ENCODE measurements at places on chromosomes 13 and 19.
A peak's percentile ranks its signal among the peaks of the same experiment; 100 is the strongest.

- no peak for DNase-seq
Observed at GRCh38 chr19:39507715-39508364, 7.1 kb upstream of the SELENOV start.

DNA sequence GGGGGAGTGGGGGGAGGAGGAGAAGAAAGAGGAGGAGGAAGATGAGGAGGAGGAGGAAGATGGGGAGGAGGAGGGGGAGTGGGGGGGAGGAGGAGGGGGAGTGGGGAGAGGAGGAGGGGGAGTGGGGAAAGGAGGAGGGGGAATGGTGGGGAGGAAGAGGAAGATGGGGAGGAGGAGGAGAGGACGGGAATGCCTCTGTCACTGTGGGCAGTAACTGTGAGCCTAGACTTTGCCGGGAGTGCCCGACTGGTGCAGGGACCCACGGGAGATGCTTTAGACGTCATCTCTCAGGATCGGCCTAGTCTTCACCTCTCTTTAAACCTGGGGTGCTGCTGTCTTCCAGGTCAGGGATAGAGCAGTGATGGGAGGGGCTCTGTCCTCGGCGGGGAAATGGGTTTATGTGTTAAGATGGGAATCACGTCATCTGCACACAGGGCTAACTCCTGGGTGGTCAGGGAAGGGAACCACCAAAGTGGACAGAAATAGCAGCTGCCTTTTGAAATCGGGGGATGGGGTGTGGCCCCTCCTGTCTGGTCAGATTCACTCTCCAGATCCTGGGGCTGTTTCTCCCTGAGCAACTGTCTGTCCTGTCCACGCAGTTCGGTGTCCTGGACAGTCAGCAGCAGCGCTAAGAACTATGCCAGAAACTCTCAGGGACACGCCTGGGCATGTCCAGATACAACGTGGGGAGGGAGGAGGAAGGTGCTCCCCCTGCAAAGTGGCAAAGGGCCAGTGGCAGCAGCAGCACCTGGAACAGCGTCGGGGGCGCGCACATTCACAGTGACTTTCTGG lies 26.9 kb downstream of the GAS6 start:
- no peak for DNase-seq

DNA sequence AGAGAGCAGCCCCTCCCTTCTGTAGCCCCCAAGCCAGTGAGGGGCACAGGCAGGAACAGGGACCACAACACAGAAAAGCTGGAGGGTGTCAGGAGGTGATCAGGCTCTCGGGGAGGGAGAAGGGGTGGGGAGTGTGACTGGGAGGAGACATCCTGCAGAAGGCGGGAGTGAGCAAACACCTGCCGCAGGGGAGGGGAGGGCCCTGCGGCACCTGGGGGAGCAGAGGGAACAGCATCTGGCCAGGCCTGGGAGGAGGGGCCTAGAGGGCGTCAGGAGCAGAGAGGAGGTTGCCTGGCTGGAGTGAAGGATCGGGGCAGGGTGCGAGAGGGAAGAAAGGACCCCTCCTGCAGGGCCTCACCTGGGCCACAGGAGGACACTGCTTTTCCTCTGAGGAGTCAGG lies 4.2 kb downstream of the KLK3 start:
- no peak for DNase-seq

DNA sequence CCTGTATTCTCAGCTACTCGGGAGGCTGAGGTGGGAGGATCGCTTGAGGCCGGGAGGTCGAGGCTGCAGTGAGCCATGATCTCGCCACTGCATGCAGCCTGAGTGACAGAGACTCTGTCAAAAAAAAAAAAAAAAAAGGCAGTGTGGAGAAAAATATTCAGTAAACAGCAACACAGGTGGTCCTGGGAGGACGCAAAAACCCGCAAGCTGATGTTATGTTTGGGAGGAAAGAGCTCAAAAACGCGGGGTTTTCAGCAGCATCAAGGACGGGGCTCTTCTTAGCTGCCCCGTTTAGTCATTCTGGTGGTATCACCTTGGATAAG lies 599 bp upstream of the ZNF784 start:
- DNase-seq = no peak

DNA sequence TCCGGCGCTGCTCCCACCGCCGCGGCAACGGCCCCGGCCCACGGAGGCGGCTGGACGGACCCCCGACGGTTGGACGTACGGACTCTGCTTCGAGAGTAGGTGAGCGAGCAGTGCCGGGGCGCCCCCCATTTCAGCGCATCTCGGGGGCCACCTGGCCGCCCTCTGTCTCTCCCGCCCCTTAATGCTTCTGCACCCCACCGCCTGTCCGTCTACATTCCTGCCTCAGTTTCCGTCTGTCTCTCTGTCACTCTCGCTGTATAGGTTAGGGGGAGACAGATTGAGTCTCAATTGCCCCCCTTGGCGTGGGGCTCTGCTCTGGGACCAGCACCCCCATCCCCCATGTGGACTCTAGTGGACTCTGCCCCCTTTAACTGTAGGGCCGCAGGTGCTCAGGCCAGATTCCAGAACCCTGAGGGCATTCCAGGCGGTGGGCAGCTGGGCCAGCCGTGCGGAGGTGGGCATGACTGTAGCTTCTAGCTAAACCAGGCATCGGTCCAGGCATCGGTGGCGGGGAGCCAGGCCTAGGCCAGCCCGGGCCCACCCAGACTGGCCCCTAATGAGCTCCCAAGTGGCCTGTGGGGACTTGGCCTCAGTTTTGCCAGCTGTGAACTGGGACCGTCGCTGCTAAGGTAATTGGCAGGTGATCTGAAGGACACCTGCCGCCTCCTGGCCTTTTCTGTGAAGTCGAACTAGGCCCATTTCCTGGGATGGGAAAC lies 373 bp downstream of the TNFAIP8L1 start:
- DNase-seq = no peak

- no peak for DNase-seq
Observed at GRCh38 chr13:24654741-24655140, 25.5 kb upstream of the ATP12A start.

GRCh38 chr13:32047088-32047487 lies 15.5 kb downstream of the FRY start:
- no peak for DNase-seq

DNA sequence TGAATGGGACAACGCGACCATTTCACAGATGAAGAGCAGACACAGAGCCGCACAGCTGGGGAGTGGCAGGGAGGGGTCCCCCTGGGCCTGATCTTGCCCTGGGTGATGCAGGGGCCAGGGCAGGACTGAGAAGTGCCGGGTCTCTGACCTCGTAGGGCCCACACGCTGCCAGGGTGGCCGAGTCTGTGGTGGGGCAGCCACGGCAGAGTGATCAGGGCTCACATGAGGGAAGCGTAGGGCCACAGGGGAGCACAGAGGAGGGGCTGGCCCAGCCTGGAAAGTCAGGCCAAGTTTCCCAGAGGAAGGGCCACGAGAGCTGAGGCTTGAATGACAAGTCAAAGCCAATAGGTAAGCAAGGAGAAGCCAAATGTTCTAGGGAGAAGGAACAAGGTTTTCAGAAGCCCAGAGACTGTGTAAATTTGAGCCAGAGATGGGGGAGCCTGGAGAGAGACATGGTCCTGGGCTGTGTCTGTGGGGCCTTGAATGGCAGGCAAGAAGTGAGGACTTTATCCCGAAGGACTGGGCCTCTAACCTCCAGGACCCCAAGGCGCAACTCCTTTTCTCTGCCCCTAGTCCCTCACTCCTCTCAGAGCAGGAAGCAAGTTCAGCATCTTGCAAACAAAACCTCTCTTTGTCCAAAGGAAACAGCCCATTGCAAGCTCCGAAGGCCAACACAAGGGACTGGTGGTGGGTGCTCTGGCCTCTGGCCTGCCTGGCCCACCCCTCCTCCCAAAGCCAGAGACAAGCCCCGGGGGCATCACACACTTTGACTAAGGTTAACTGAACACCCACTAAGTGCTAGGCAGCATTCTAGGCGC lies 31.7 kb upstream of the FXYD3 start:
- no peak for DNase-seq

DNA sequence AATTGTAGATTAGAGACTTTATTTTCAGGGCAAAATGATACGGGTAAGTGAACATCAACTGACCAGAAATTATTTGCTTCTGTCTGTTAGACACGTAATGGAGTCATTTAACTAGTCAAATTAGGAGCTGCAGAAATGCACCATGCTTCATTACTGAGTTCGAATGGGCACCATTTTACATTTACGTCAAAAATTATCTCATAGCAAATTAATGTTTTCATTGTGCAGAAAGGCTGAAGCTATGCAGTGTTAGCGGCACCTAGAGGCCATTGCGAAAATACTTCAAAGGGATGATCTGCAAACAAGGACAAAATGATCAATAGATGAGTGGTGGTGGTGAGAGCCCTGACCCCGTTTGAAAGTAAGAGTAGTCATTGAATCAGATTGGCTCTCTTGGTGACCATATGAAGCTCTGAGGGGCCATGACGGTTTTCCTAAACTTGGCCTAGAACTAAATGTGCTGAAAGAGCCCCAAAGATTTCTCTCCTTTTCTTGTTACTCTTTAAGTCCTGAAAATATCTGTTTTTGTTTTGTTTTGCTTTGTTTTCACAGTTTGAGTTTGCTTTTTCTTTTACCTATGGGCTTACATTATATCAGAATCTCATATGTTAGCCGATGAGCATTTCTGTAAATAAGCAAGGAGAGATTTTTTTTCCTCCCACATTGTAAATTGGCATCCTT lies 277.9 kb downstream of the ZNF536 start:
- DNase-seq = no peak

DNA sequence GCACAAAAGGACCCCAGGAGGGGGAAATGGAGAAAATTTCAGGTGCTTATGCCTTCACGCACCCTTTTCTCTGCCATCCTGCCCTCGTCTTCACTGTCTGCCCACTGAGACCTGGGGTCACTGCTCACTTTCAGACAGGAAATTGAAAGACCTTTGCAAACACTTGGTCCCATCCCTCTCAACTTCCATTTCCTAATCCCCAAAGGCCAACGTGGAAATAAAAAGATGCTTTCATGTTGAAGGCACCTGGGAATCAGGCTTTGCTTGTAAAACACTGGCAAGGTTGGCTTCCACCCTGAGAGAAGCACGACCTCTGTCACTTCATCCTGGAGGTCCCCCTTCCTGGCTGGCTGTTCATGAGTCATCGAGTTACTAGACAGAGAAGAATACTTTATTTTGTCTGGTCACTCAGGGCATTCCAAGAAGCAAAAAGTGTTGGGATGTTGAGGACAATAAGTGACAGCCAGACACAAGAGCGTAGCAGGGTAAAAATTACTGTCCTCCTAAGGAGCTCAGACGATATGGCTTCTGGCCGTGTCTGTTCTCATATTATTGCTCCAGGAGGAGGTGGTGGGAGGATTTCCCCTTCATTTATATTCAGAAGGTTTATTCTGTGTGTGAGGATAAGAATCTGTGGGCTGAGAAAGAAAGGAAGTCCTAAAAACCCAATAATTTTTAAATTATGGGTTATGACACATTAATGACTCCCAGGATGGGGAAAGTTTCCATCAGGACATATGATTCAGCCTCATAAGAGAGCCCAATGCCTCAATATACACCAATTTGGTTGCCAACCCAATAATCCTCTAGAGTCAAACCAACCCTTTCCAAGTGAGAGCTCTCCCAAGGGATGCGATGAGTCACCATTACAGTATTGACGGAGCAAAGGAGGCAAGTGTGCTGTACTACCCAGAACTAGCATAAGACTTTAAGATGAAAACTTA lies 409.0 kb downstream of the COG6 start:
- no peak for DNase-seq

DNA sequence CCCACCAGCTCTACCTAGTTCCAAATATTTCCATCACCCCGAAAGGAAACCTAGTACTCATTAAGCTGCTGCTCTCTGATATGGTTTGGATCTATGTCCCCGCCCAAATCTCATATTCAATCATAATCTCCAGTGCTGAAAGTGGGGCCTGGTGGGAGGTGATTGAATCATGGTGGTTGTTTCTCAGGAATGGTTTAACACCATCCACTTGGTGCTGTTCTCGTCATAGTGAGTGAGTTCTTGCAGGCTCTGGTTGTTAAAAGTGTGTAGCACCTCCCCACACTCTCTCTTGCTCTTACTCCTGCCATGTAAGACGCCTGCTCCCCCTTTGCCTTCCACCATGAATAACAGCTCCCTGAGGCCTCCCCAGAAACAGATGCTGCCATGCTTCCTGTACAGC lies 43.4 kb upstream of the MED4 start:
- no peak for DNase-seq

DNA sequence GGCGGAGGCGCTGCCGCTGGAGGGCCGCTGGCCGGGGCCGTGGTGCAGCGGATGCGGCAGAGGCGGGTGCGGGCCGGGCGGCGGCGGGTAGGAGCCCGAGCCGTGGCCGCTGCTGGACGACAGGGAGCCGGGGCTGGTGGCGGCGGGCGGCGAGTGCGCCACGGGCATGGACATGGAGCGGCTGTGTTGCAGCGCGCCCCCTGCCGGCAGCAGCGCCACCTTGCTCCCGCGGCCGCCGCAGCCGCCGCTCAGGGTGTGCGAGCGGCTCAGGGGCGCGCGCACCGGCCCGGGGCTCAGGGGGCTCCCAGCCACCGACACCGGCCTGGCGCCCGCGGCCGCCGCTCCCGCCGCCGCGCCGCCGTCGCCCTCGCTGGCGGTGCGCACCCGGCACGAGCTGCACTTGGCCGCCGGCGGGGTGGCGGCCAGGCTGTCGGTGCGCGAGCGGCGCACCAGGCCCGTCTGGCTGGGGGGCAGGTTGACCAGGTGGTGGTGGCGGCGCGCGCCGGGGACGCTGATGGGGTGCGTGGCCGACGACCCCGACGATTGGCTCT lies 1.7 kb downstream of the IRS2 start:
- DNase-seq = peak; percentile 70

DNA sequence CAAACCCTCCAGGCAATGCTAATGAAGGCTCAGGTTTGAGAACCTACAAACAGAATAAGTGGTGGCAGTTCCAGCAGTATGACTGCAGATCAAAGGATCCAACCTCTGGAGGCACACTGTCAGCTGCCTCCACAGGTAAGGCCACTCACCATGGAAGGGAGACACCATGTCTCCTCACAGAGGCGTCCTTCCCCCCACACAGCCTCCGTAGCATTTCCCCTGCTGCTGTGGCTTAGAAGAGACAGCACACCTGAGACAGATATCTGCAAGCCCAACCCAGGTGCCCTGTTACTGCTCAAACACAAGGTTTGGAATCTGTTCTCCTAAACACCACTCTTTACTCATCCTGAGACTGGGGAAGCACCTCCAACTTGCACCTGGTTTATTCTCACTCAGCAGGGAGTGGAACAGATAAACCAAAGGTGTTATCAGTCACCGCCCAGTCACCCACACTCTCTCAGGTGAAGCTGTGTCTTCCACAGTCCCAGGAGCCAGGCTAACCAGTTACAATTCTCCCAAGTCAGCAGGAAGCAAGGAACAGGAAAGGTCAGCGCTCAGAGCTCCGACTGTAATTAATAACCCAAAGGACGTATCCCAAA lies 311.2 kb downstream of the FOXO1 start:
- no peak for DNase-seq

Measured in CD4-positive, alpha-beta T cell treated with Interleukin-1 beta for 1 hour (primary cell).